EH (cell line): ENCODE measurements at places on chromosomes 5 and 9.

GRCh38 chr5:153865016-153865415 lies 173.7 kb downstream of the FAM114A2 start:
- DNase-seq = no peak

DNA sequence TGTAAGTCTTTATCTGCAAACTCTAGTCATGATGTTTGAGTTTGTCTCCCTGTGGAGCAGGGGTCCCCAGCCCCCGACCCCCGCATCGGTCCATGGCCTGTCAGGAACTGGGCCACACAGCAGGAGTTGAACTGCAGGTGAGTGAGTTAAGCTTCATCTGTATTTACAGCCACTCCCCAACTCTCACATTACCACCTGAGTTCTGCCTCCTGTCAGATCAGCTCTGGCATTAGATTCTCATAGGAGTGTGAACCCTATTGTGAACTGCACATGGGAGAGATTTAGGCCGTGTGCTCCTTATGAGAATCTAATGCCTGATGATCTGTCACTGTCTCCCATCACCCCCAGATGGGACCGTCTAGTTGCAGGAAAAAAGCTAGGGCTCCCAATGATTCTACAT lies 7.0 kb downstream of the C9orf85 start:
- no peak for DNase-seq

GRCh38 chr9:127283917-127284497 lies 19.4 kb downstream of the GARNL3 start:
- peak; percentile 58 for DNase-seq

- DNase-seq = peak; percentile 37
Measured at GRCh38 chr5:120684749-120685415, 220.8 kb downstream of the PRR16 start.

- DNase-seq = no peak
Measured at GRCh38 chr9:138098908-138099791, 221.6 kb downstream of the CACNA1B start.

DNA sequence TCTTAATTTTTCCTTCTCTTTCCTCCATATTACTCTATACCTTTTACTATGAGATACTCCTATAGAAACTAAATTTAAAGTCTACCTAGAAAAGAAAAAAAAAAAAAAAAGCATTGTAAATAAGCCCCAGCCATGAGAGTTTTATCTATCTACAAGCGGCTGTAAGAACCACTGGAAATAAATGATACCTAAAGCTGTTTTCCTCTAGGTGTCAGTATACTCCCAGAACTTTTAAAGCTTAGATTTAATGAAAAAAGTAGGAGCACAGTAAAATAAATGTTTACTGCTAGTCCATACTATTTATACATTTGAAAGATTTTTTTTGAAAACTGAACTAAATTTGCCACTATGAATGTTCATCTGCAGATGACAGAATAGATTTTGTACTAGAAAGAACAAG lies 26.2 kb downstream of the TYRP1 start:
- peak; percentile 42 for DNase-seq

DNA sequence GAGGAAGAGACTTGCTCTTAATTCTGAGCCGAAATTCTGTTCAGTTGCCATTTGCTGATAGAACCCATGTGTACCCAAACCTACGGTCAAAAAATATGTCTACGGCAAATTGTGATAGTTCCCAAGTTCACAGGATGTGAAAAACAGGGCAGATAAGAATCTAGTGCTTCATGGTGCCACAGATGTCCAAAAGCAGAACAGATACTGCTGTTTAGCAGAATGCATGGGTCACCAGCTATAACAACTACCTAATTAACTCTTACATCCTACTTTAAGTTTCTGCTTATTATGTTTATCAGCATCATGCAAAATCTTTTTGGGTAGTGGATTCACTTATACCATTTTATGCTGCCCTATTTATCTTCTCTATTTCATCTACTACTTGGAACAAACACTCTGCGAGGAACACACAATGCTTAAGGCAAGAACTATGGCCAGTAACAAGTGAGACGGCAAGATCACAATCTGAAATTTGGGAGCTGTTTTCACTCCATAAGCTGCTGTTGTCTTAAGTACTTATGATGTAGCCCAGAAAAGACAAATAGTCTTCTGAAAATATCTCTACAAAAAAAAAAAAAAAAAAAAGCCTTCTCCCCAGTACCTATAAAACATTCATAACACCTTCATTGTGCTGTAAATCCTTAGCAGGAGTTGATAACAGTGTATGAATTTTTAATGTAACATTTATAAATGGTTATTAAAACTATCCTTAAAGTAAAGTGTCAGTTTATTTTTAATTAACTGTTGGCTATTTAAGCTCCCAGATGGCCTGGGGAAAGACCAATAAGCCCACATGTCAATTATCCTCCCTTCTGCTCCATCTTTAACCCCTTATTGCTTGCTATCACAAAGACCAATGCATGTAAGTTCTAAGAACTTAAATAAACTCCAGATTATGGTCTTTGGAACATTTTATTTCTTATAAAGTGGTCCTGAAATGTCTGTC lies 232.3 kb downstream of the TLR4 start:
- no peak for DNase-seq

- no peak for DNase-seq
Measured at GRCh38 chr5:134825212-134825611, 20.6 kb upstream of the C5orf24 start.

GRCh38 chr5:160339406-160340130 lies 27.2 kb upstream of the CCNJL start:
- DNase-seq = no peak

DNA sequence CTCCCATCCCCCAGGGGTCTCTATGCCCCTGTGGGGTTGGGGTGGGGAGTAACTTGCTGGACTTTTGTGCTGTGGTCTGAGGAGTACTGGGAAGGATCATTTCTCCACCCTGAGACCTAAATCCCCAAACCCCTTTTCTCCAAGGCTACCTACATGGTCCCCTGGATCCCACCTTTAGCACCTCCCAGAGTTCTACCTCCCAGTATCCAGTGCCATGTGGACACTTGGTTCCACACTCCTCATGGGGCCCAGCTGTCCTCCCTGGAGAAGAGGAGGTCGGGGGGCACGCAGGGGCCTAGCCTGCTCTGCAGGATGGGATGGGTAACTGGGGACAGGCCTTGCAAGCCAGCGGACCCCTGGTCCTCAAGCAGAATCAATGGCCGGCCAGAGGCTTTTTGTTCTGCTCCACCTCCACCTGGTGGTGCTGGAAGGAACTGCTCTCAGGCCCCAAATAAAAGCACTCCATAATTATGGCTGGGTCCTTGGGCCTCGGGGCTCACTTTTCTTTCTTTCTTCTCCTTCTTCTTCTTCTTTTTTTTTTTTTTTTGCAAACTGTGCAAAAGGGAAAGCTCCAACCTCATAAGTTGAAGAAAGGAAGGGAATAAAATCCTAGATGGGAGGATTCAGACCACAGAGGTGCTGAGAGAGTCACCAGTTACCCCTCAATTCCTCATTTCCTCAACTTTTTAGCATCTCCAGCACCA lies 68.4 kb downstream of the PSD2 start:
- DNase-seq = peak; percentile 59

GRCh38 chr5:96652769-96653454 lies 9.3 kb upstream of the CAST start:
- peak; percentile 57 for DNase-seq

- DNase-seq = no peak
Measured at GRCh38 chr9:122116448-122117173, 23.5 kb upstream of the TTLL11 start.

DNA sequence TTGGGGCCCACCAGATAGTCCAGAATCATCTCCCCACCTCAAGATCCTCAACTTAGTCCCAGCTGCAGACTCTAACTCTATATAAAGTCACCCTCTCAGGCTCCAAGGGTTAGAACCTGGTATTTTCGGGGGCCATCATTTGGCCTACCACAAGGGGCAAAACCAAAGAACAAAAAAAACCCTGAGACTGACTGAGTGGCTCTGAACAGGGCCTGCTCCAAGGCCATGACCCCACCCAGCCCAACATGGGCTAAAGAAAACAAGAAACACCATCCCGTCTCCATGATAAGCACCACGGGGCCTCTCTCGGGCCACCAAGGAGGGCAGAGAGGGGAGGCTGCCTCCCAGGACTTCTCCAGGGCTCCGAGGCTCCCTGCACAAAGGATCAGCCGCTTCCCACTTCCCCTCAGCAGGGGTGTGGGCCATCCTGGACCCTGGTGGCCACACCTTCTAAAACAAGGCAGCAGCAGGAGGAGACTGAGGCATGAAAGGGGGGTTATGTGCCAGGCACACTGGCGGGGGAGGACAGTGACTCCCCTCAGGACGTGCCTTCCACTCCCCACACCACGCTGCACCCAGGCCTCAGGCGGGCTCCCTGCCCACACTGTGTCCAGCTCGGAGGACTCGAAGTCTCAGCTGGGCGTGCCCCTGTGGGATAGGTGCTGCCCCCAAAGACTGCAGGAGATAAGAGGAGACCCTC lies 51.5 kb downstream of the SEMA4D start:
- no peak for DNase-seq

DNA sequence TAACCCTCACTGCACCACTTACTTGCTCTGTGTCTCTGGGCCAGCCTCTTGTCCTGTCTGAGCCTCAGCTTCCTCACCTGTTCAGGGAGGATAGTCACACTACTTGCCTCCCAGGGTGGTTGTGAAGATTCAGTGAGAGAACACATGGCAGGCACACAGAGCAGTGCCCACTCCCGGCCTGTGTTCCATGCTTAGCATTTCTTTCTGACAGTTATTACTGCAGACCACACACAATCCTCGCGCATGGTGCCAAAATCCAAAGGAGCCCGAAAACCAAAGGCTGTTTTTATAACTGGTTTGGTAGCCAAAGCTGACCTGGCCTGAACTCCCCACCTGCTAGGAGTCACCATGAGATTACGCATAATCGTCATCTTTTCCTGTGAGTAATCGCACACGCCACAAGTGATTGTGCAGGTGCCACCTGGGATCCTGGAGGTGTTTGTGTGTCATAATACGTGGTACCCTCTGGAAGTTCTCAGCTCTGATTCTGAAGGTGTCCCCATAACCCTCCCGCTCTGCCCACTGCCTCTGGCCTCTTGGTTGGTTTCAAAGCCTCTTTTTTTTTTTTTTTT lies 84.6 kb upstream of the FBXW11 start:
- DNase-seq = no peak

- DNase-seq = no peak
Measured at GRCh38 chr5:25975885-25976284, 1062.5 kb downstream of the CDH9 start.

DNA sequence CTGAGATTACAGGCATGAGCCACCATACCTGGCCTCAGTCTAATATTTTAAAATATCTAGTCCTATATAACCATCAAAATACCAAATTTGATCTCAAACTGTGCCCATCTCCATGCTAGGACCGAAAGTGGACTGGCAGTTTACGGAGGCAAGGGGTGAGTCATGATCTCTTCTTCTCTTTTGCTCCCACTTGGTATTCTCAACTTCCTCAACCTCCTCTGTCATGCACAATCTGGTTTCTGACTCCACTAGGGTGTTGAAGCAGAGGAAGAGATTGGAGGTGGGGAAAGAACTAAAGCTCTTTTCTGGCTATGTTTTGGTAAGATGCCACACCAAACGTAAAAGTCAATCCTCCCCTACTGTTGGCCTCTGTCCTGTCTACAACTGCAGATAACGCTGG lies 55.9 kb upstream of the CEMIP2 start:
- no peak for DNase-seq

GRCh38 chr9:105890046-105890822 lies 195.9 kb downstream of the TMEM38B start:
- DNase-seq = no peak

- DNase-seq = no peak
Measured at GRCh38 chr5:65292196-65292595, 189.5 kb downstream of the ADAMTS6 start.

GRCh38 chr9:14961372-14962068 lies 51.3 kb upstream of the FREM1 start:
- DNase-seq = no peak

DNA sequence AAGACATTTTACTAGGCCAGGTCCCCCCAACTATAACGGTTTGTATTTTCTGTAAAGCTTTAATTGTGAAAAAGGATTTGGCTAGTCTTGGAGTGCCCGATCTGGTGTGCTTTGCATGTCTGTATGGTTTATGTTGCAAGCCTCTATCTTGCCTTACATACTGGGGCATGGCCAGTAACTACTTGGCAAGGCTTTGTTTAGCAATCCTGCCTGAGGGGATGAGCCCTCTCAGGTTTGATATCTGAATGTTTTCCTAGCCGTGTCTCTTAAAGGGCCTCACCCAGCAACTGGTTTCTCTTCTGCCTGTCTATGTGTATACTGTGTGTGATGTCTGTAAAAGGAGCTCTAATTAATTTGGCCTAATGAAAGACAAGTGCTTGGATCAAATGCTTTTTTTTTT lies 61.3 kb upstream of the SPINK5 start:
- no peak for DNase-seq

- peak; percentile 40 for DNase-seq
Measured at GRCh38 chr5:116423141-116423540, 151.5 kb downstream of the SEMA6A start.

- peak; percentile 80 for DNase-seq
Measured at GRCh38 chr9:131707733-131708157, 32.1 kb downstream of the RAPGEF1 start.

DNA sequence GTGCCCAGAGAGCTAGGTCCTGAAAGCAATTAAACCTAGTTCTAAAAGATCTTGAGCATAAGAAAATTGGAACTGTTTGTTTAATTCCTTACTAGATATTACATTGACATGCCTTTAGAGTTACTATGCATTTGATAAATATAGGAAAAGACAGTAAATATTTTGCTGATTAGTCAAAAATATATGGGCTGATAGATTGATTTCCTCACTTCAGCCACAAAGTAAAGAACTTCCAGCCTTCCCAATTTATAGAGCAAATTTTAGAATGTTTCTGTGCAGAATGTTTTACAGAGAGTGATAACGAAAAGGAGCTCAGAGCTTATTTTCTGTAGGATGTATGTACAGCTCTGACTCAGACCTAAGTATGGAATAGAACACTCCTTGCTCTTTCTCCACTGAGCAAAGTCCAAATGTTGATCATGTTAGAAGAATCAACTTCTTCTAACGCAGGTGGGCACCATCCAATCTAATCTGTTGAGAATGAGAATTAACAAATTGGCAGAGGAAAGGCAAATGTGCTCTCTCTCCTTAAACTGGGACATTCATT lies 72.9 kb upstream of the PAM start:
- no peak for DNase-seq

- no peak for DNase-seq
Measured at GRCh38 chr9:92971776-92972175, 24.5 kb downstream of the FGD3 start.

- DNase-seq = no peak
Measured at GRCh38 chr5:44046619-44047364, 342.4 kb downstream of the FGF10 start.

- no peak for DNase-seq
Measured at GRCh38 chr5:80917631-80918030, 42.5 kb upstream of the RASGRF2 start.

DNA sequence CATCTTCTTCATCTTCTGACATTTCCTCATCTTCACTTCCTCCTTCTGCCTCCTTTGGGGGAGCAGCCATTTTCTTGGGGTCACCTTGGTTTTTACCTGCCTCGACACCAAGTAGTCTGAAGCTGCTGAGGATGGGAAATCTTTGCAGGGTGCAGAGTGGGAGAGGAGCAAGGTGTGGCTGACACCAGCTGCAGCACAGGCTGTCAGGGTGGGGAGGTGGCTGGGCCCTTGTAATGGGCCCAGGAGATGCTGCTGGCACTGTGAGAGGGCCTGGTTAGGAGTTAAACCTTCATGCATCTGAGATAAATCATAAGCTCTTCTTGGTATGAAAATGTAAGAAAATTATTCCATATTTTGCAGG lies 7.7 kb downstream of the RABL6 start:
- DNase-seq = no peak
